Epithelial cell of esophagus (primary cell): ENCODE measurements at places on chromosomes 3 and 15.

DNA sequence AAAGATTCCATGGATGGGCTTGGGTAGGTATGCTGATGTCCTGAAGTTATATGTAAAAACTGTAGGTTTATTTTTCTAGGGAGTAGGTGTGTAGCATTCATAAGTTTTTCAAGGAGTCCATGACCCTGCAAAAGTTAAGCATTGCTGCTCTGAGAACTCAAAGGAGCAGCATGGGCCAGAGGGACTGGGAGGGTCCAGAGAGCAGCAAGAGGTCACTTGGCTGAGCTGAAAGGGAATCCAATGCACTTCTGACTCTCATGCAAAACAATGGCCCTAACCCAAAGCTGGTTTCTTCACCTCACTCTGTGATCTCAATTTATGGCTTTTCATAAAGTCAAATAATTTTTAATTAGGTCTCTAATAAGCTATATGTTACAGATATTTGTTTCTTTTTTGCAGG lies 198.3 kb upstream of the GOLGA6L4 start:
- no peak for DNase-seq

GRCh38 chr15:65869954-65870871 lies 922 bp downstream of the RAB11A start:
- peak; percentile 83 for DNase-seq

DNA sequence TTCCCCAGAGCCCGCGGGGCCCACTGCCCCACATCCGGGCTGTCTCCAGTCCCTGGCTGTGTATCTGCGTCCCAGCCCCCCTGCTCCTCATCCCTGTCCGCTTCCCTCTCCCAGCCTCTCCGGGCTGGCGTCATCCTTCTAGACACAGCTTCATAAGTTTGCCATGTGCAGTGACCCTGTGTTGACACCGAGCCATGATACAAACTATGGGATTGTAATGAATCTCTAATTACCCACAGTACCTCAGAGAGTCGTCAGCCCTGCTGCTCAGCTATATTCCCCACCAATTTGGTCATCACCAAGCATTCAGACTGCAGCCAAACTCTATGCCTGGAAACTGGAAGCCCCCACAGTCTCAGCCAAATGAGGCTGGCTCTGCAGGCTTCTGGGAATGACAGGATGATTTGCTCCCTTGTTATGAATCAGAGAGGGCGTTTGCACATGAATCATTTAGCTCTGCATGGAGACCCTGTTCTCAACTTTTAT lies 466.1 kb upstream of the ATP11B start:
- peak; percentile 34 for DNase-seq

- DNase-seq, result no peak
These were observed 23.7 kb downstream of the CYP11A1 start for GRCh38 chr15:74343797-74344127.

GRCh38 chr3:195809291-195809785 lies 2.4 kb downstream of the MUC4 start:
- DNase-seq, result no peak

- DNase-seq, result no peak
These were observed 739 bp downstream of the SNRPN start for GRCh38 chr15:24955531-24955921.

- DNase-seq, result peak; percentile 52
These were observed 19.8 kb downstream of the HMG20A start for GRCh38 chr15:77440378-77440999.

- DNase-seq, result no peak
These were observed 89.7 kb upstream of the GBE1 start for GRCh38 chr3:81851176-81851575.

DNA sequence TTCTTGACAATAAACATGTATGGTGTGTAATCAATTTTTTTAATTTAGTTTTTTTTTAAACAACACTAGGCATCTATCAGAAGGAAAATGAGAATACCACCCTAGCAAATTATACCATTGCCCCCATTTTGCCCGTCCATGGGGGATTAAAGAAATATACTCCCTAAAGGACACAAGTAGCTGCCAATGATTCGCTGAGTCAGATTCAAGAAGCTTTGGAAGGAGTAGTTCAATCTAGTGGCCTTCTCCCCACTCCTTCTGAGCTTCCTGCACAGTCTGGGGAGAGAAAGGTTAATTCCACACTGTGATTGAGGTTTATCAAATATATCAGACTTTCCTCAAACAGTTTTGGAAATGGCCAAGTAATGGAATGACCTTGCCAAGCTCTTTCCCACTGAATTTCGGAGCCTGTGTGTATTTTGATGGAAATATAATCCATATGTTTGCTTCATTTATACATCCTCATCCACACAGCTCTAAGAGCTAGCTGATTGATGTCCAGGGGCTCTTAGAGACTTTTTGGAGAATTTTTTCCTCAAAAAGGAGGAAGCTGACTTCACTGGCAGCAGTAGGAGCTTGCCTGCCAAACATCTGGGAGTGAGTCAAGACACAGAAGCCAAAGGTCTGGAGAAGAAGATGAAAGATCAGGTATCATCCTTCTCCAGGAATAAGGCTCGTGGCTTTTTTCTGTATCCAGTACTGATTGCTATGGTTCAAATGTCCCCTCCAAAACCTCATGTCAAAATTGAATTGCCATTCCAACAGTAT lies 478.5 kb upstream of the PROK2 start:
- no peak for DNase-seq

DNA sequence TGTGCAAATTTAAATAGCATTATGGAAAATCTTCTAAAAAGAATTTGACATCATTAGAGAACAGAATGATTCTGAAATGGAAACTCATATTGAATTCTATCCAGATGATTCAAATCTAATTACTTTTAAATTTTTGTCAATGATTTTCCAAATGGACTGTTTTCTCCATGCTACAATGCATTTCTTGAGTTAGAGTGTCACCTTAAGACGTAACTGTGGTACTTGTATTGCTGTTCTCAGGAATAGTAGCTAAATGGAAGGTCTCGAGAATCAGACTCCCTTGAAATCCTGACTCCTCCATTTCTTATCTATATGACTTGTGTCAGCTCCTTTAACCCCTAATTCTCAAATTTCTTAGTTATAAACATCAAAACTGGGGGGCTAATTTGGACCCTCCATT lies 102.3 kb downstream of the P2RY1 start:
- no peak for DNase-seq

GRCh38 chr3:13186435-13186815 lies 113.2 kb upstream of the IQSEC1 start:
- DNase-seq, result no peak

- DNase-seq, result no peak
These were observed 137.8 kb downstream of the RORA start for GRCh38 chr15:61091289-61091616.

- no peak for DNase-seq
These were observed 7.5 kb upstream of the MTHFS start for GRCh38 chr15:79904271-79904670.

DNA sequence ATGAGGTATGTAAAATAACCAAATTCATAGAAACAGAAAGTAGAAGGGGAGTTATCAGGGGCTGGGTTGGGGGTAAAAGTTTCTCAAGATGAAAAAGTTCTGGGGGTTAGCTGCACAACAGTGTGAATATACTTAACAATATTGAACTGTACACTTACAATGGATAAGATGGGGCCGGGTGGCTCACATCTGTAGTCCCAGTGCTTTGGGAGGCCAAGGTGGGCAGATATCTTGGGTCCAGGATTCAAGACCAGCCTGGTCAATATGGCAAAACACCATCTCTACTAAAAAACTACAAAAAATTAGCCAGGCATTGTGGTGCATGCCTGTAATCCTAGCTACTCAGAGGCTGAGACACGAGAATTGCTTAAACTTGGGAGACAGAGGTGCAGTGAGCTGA lies 274.3 kb downstream of the TJP1 start:
- DNase-seq, result no peak

DNA sequence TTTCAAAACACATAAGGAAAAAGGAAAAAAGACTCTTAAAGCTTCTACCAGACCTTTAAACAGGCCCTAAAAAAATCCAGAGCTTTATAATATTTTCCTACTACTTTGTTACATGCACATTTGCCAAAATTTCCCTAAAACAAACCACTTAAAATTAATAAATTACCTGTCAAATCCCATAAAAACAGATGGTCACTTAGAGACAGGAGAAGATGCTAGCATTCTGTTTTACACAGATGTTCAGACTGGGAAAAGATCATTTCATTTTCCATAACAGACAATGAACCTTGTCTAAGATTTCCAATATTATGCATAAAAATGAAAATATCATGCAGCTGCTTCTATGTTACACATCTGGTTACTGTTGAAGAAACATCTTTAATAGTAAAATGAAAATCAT lies 66.6 kb downstream of the SUCLG2 start:
- no peak for DNase-seq
